ENCODE measurements at places on chromosomes 1 and 21.

DNA sequence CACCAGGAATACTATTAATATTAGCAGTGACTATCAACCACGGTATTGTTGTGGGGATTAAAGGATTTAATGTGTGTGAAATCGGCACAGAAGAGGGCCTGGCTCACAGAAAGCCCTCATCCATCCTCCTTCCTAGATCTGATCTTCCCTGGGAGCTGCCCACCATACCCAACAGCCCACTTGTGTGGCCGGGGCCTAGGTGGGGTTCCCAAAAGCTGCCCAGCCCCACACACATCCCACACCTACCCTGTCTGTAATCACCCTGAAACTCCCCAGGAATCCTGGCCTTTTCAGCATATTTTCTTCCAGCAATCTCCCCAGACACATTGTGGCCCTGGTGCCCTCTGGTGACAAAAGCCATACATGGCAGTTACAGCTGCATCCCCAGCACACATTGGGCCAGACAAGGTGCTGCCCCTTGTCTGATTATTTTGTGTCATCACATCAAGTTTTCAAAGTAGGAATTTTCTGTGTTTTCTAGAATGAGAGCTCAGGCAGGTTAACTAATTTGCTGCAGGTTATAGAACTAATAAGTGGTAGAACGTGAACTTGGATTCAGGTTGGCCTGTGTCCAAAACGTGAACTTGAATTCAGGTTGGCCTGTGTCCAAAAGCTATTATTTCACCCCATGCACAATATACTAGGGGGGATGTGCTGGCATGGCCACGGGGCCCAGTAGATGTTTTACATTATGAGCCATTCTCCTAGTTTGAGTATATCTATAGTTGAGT lies 5.3 kb upstream of the SLC6A9 start:
- no peak for DNase-seq

DNA sequence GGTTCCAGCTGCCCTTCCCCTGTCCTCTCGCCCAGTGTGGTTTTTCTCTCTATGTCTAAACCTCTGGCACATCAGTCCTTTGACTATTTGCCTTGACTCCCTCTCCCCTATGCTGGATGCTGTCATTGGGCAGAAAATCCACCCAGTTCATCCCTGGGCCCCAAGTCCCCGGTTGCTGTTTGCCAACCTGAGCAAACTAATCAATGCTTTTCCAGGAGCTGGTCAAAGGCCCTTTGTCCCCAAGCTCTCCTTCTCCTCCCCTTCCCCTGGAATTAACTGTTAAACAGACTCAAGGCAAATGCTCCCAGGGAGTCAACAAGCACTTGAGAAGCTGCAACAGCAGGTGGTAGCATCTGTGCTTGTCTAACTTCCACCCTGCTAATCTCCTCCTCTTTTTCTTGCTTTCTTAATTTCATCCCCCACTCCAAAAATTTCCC lies 102.7 kb downstream of the LMX1A start:
- DNase-seq = no peak

- DNase-seq = no peak
Measured at GRCh38 chr1:27606708-27607238, 2.8 kb upstream of the AHDC1 start.

GRCh38 chr1:174289644-174290310 lies 130.5 kb downstream of the RABGAP1L start:
- no peak for DNase-seq

GRCh38 chr1:156420205-156421061 lies 51.4 kb downstream of the RHBG start:
- DNase-seq = no peak

- no peak for DNase-seq
Measured at GRCh38 chr1:86419277-86419903, 4.6 kb upstream of the CLCA2 start.

DNA sequence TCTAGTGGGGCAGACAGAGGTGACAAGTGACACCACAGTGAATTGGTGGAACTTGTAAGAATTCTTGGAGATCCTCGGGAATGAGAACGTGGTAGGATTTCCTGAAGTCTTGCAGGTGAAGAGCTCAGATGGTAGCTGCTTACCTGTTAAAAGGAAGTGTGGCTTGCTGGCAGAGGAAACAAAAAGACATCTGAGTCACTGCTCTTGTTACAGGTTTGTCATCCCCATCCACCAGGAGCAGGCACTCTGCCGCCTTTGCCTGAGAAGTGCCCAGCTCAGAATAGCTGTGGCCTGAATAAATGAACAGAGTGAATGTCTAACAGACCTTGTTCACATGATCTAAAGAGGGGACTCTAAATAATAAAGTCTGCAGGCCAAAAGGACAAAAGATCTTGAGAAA lies 12.3 kb upstream of the ZSCAN20 start:
- no peak for DNase-seq

DNA sequence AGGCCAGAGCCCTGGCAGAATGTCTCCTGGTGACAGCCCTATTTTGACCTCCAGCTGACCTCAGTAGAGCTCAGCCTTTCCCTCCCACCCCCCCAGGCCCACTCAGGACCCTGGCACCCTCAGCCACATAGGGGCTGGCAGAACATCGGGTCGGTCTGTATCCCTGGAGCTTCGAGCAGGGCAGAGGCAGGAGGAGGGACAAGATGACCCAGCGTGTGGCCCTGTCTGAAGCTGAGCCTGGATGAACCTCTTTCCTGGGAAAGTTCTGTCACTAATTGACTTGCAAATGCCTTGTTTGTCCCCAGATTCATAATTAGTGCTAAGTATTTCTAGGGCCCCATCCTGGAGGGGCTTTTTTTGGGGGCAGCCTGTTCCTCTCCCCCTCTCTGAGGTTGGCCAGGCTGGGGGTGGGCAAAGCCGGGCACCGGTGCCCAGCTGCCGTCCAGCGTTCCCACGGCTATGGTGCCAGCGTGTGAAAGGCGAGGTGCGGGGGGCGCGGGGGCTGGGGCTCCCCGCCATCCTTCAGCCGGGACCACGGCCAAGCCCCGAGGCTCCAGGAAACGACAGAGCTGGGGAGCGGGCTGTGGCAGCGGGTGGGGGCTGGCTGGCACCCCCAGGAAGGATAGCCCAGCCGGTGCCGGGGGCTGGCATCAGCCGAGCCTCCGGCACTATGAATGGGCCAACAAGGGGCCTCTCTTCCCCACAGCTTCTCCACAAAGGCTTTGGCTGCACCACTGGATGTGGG lies 31.4 kb downstream of the RHBG start:
- DNase-seq = no peak

DNA sequence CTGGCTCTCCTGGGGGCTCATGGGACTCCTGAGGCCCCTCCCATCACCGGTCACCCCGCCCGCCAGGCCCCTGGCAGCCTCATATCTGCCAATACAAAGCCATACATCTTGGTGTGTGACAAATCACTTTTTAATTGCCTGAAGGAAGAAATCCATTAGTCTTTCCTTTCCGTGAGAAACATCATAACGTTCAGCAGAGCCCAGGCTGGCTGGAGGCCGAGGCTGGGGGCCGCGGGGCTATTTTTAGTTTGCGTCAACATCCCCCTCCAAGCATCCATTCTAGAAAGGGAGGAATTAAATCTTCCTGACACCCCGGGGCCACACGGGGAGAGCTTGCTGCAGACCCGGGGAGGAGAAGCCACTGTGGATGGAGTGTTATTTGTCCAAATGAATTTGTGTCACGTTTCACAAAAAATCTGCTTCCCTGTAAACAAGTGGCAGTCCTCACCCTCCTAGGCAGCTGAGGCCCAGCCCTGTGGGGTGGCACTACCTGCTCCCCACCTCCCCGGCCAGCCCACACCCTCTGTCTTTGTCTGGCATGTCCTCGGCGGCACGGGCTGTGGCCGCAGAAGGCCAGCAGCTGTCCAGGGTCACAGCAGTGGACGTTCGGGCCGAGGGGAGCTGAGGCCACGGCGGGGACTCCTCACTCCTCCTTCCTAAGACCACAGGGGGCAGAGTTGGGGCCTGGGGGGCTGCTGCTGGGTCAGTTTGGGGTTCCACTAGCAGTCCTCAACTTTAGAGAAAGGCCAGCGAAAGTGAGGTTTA lies 236.9 kb upstream of the VAMP3 start:
- no peak for DNase-seq

GRCh38 chr1:3630914-3631313 lies 6.1 kb downstream of the TPRG1L start:
- DNase-seq = no peak

GRCh38 chr1:89273324-89273778 lies 691 bp upstream of the GBP5 start:
- DNase-seq = no peak

- DNase-seq = no peak
Measured at GRCh38 chr1:19811206-19811851, 3.8 kb downstream of the RNF186 start.

DNA sequence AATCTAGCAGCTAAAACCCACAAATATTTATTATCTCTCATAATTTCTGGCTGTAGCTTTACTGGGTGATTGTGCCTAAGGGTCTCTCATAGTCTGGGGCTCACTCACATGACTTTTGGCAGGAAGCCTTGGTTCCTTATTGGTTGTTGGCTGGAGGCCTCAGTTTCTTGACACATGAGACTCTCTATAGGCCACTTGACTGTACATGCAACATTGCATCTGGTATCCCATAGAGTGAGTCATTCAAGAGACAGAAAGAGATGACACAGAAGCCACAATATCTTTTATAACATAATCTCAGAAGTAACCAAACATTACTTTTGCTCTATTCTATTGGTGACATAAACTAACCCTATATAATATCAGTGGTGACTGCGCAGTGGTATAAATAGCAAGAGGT lies 128.5 kb upstream of the HNRNPU start:
- DNase-seq = no peak

DNA sequence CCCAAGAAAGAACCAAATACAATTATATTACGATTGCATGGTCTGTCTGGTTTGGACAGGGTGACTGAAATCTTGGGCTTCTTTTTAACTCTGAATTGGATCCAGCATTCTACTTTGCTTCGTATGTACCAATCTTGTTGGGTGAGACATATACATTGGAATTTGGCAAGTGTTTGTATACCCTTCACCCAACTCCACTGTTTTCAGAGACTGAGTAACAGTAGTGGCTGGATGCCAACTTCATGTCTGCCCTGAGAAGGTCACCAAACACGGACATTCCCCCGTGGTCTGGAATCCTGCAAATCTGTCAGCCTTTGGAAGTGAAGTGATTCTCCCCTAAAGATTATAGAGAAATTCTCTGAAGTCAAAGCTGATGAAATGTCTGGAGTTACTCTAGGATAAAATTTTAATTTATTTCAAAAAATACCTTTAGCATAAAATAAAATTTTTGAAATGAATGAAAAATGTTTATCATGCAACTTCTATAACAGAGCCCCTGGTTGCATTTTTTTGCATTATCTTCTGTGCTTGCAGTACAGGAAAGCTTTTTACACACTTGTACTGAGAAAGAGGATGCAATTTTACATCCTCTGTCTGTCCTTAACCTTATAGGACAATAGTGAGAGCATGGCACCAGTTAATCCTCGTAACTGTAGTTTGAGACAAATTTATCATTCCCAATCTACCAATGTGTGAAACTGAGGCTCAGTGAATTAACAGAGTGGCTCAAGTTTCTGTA lies 201.8 kb downstream of the DISC1 start:
- DNase-seq = no peak

DNA sequence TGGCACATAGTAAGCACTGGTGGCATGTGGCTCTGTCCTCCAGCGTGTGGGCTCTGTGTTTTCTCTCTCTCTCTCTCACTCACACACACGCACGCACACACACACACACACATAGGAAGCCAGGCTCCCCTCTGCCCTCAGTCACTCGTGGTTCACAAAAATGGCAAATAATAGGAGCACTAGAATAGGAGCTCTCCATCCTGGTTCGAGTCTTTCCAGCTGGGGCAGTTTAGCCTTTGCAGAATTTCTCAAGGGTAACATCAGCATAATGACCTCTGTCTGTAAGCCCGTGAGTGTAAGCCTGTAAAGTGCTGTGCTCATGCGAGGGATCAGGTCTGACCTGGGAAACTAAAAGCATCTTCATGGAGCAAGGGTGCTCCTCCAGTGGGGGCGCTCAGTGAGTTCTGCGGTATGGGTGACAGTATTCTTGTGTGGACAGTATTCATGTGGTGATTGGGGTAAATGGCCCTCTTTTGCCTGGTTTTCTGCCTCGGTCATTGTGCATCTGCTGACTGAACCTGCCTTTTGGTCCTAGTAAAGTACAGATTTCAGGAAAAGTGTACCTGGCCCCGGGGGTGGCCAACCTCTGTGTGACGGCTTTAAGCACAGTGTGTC lies 842 bp upstream of the ZC3H12A start:
- DNase-seq = no peak

GRCh38 chr1:79737193-79737592 lies 730.7 kb upstream of the ADGRL4 start:
- no peak for DNase-seq

DNA sequence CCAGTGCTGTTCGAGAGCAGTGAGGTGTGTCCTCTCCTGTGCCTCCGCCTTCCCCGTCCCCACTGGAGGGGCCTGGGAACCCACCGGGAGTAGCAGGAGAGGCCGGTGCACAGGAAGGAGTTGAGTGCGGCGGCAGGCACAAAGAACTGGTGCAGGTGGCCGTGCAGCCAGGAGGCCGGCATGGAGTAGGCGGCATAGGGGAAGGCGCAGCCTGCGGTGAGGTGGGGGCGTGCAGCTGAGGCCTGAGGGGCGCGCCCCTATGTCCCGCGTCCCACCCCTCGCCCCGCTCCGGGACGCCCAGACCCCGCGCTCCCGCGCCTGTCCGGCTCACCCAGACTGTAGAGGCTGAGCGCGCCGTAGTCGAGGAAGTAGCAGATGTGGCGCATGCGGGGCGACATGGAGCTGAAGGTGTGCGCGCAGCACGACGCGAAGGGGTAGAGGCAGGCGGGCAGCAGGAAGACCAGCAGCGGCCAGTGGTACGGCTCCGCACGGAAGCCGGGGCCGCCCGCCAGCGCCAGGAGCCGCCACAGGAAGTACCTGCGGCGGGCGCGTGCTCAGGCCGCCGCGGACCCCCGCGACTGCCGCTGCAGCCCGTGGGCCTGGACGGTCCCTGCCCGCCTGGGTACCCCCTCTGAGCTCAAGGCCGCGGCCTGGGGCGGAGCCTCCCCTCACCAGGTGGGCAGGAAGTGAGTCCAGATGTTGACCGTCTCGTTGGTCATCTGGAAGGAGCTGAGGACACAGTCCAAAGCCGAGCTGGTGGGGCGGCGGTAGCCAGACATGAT lies 2.2 kb downstream of the PAQR6 start:
- DNase-seq = no peak

DNA sequence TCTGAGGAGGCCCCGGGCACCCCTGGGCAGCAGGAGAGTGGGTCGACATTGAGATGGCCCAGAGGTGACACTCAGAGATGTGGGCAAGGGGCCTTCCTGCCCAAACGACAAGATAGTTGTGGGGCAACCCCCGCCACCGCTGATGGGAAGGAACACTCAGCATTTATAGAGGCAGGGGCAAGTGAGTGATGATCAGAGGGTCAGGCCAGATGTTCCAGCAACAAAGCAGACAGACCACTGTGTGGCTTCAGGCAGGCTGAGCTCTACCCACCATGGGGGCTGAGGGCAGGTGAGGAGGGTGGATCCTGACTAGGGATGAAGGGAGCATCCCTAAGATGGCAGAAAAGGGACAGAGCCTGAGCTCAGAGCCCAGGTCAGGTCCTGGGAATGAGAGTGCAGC lies 362.7 kb downstream of the PTPRU start:
- no peak for DNase-seq

- no peak for DNase-seq
Measured at GRCh38 chr1:92509619-92510018, 22.9 kb upstream of the GFI1 start.

All from NCI-H2107 (cell line).